ENCODE measurements at places on chromosomes 16 and 17.

GRCh38 chr17:74872313-74873036, at the start of gene FDXR:
TSS of gene FDXR (minus strand) at chr17:74872994. CDS start at chr17:74872944, 50 bp downstream.
- no peak for DNase-seq

DNA sequence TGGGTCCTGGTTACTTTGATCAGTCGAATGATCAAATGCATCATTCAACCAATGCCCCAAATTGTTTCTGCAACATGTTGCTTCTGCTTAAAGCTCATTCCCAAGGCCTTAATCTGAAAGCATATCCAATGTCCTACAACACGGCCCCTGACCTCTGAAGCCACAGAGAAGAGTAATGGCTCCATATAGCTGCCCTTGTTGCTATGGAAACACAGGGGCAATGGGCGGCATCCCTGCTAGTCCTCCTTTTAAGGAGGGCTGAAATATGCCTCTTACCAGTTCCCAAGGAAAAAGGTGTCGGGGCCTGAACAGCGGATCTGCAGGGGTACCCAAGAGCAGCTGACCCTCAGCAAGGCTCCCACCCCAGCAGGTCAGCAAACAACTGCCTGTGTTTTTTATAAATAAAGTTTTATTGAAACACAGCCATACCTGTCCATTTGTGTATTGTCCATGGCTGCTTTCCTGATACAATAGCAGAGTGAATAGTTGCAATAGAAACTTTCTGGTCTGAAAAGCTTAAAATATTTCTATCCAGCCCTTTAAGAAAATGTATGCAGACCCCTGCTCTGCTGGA, 210.4 kb downstream of the XYLT1 start:
- no peak for DNase-seq

GRCh38 chr17:68969101-68969500, 13.9 kb upstream of the ABCA8 start:
- DNase-seq: no peak

DNA sequence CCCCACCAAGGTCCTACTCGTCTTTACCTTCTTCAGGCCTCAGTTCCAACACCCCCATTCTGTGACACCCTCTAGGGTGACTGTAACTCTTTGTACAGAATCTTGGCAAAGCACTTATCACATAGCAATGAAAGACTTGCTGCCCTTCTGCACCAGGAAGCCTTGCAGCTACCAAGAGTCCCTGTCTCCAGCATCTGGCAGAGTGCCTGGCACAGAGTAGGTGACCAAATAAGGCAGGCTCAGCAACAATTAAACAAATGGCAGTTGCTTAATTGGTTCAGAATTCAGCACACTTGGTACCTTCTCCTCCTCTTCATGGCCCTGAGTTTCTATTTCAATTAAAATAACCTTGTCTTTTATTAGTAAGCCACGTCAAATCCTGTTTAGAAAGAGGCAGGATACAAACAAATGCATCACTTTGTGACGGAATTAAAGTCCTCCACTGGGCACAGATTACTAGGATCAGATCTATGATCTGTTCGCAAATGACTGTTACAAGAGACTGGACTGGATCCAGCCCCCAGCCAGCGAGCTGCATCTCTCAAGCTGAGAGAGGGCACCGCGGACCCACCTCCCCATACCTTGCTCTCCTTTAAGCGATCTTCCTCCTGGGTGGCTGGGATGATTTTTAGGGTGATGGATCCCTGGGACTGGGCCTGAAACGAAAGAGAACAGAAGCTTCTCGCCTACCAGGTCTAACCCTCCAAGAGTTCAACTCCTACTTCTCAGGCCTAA, 9.4 kb downstream of the MPP3 start:
- no peak for DNase-seq

All from AML-193 (cell line).